ENCODE measurements at places on chromosomes 2 and 18. TPM values are rescaled to one million over a fixed set of nuclear protein-coding genes. Genes with fewer than 3 reads are reported as not detected.

DNA sequence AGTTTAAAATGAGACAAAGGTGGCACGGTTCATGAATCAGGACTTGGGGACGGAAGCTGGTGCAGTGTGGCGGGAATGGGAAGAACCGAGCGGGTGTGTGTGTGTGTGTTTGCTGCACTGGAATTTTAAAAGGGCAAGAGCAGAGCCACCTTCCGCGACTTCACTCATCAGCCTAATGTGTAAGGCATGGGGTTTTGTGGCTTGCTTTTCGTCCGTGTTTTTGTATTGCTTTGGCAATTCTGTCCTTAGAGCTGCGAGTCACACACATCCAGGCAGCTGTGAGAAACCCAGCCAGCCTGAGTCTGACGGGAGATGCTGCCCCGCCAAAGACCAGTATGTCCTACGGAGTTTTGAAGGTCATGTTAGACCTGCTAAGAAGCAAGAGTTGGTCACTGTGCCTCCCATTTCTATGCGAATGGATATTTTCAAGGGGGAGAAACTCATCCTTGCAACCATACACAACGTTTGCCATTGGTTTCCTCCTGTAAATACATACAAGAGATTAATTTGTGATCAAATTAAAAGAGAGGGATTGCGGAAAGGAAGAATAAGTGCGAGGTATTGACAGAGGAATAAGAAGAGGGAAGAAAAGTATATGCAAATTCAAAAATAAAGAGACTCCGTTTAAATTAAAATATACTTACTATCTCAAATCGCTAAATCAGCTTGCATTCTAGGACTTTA, 665 bp upstream of the CACNB4 start:
- DNase-seq = peak; percentile 17

Gene NABP1
- total RNA-seq = 9.3 TPM

GRCh38 chr2:2127467-2127866, 203.6 kb downstream of the MYT1L start:
- DNase-seq = no peak

- no peak for DNase-seq
Observed at GRCh38 chr2:189679226-189679625, 4.8 kb downstream of the ANKAR start.

DNA sequence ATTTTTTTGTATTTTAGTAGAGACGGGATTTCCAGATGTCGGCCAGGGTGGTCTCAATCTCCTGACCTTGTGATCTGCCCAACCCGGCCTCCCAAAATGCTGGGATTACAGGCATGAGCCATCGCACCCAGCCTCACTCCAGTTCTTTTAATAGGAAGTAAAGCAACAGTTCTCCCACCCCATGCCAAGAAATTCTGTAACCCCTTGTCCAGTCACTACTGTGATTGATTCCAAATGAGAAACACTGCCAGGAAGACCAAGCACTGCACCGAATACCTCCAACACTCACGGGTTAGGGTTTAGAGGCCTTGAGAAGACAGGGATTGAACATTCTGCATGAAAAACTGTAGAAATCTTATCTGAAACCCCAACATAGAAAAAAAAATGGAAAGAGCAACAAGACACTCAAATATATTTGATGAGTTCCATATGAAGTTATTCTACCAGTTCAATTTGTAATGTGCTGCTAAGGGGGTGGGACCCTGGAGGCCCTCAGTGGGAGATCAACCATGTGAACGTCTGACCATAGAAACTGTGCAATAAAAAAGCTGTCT, 48.2 kb upstream of the BIN1 start:
- DNase-seq = no peak

Gene NCOA1
- total RNA-seq = 29.9 TPM

DNA sequence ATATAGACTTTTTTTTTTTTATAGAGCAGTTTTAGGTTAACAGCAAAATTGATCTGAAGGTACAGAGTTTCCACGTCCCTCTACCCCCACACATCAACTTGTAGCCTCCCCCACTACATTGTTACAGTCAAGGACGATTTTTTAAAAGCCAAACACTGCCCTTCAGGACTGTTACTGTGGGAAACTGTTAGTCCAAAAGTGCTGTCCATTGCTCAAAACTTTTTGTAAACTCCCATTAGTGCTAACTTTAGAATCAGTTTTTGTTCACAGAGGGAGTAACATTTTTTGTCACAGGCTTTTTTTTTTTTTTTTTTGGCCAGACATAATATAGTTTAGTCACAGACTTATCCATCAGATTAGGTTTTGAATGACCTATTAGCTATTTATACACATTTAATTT, 24.1 kb downstream of the ELP2 start:
- DNase-seq = no peak

DNA sequence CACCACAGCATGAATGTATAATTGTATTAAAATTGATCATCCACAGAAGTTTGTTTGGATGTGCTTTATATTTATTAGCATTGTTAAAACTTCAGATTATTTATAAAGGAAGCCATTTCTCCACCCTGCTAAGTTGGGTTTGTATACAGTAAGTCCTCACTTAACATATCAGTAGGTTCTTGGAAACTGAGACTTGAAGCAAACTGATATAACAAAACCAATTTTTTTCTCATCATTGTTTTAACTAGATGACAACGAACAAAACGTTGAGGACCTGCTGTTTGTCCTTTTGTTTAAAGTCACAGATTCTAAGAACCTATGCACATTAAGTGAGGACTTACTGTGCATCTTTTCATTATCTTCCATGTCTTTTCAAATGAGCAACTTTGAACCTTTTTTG, 17.1 kb downstream of the C2orf69 start:
- DNase-seq = no peak

Gene MAP3K19
- total RNA-seq = not detected

Gene EPB41L5
- total RNA-seq = 126 TPM

Gene CASP10
- 21.6 TPM for total RNA-seq

DNA sequence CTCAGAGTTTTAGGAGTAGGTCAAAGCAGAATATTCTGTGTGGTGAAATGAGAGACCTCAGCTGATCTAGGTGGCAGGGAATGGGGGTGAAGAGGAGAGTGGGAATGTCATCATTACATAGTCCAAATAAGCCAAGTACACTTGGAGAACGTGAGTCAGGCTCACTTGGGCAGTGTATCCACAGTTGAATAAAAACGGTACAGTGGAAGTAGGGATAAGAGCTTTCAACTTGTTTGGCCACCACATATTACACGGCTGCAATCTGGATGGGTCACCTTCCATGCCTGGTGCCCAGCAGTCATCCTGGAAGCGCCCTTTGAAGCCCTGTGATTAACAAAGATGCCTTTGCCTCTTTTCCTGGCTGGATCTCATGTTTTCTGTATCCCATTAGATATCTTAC, 28.6 kb downstream of the MIB1 start:
- no peak for DNase-seq
